T-helper 17 cell (primary cell): ENCODE measurements at places on chromosomes 5 and 9.

- H3K27me3 ChIP-seq: no peaks in the 10 kb centered on the region
- peaks cover 3% of the 10 kb centered on the region for H3K4me1 ChIP-seq
- H3K4me3 ChIP-seq: no peak overlapping the region
- no peak for DNase-seq
Measured at GRCh38 chr5:134460551-134460950, 48.9 kb upstream of the CDKN2AIPNL start.

GRCh38 chr5:94239266-94239665 lies 379.1 kb downstream of the KIAA0825 start:
- no peaks in the 10 kb centered on the region for H3K4me1 ChIP-seq
- no peaks in the 10 kb centered on the region for H3K36me3 ChIP-seq
- no peak overlapping the region for H3K4me3 ChIP-seq
- H3K27ac ChIP-seq: no peak overlapping the region
- no peaks in the 10 kb centered on the region for H3K27me3 ChIP-seq

GRCh38 chr5:164253764-164254163 lies 748.3 kb downstream of the MAT2B start:
- no peaks in the 10 kb centered on the region for H3K36me3 ChIP-seq
- H3K4me1 ChIP-seq: no peaks in the 10 kb centered on the region
- H3K4me3 ChIP-seq: no peak overlapping the region

- H3K4me1 ChIP-seq: peaks cover 3% of the 10 kb centered on the region
- DNase-seq: no peak
- H3K4me3 ChIP-seq: no peak overlapping the region
- no peaks in the 10 kb centered on the region for H3K36me3 ChIP-seq
- no peak overlapping the region for H3K27ac ChIP-seq
- H3K27me3 ChIP-seq: peaks cover under 1% of the 10 kb centered on the region
Measured at GRCh38 chr5:31894141-31894540, 255.2 kb downstream of the PDZD2 start.

GRCh38 chr5:82374637-82375036 lies 96.5 kb upstream of the RPS23 start:
- no peak overlapping the region for H3K27ac ChIP-seq
- H3K4me1 ChIP-seq: no peaks in the 10 kb centered on the region
- no peaks in the 10 kb centered on the region for H3K36me3 ChIP-seq
- H3K4me3 ChIP-seq: no peak overlapping the region
- no peak for DNase-seq

DNA sequence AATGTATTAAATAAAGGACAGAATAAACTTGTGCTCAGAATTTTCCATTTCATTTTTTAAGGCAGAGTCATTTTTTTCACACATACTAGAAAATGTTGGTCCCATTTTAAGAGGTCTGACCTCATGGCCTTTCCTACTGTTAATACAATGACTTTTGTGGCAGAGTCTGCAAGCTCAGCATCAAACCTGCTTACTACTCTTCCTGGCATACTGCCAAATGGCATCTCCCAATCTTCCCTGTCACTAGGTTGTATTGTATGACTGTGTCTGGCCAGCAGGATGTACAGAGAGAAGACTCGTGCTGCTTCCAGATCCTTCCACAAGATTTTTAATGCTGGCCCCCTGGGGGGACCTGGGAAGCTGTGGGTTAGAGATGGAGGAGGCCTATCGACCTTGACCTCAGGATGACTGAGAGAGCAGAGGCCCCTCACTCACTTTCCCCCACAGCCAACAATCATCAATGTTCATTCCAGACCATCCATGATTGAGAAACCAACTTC lies 64.7 kb downstream of the BARX1 start:
- no peaks in the 10 kb centered on the region for H3K4me1 ChIP-seq
- no peak overlapping the region for H3K4me3 ChIP-seq
- H3K36me3 ChIP-seq: peaks cover 2% of the 10 kb centered on the region
- no peak overlapping the region for H3K27ac ChIP-seq

DNA sequence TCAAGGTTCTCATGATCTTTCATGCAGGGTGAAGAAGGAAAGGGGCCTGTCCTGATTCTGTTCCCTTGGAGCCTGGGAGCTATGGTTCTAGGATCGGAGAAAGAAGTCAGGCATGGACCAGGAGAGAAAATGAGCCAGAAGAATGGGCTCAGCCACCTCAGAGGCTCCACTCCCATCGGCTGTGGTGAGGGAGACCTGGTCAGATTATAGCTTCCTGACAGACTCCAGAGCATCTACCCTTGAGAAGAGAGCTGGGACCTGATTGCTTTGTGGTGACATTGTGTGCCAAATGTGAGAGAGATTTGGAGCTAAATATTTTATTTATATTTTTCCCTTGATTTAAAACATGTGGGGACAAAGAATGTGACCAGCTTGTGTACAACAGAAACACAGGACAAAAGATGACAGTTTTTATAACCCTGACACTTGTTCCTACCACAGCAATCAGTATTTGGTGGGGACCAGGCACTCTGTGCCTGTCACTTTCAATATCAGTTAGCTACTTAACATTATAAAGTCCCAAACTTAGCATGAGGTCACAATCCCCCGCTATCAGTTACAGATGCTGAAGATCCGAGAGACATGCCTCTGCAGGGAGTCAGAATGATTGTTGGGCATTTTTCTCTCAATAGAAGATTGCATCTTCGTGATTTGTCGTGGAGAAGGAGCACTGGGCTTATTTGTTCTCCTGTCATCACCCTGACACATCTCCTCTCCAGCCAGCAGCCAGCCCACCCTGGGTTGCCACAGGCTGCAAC lies 228.3 kb upstream of the ADAMTS16 start:
- H3K27me3 ChIP-seq: no peaks in the 10 kb centered on the region
- no peaks in the 10 kb centered on the region for H3K36me3 ChIP-seq
- no peaks in the 10 kb centered on the region for H3K4me1 ChIP-seq
- no peak overlapping the region for H3K4me3 ChIP-seq
- H3K27ac ChIP-seq: no peak overlapping the region

DNA sequence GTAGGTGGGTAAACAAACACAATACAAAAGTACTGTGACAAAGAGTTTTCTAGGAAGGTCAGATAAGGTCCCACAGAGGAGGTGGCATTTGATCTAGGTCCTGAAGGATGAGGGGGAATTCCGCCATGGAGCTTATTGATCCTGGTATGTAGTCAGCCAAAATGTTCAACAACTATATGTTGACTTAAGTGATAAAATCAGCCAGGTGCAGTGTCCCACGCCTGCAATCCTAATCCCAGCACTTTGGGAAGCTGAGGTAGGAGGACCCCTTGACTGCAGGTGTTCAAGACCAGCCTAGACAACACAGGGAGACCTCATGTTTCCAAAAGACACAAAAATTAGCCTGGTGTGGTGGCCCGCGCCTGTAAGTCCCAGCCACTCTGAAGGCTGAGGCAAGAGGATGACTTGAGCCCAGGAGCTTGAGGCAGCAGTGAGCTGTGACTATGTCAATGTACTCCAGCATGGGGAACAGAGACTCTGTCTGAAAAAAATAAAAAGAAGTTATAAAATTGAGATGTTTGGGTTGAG lies 46.4 kb upstream of the PLIN2 start:
- no peaks in the 10 kb centered on the region for H3K36me3 ChIP-seq
- H3K4me1 ChIP-seq: peaks cover 21% of the 10 kb centered on the region
- no peak overlapping the region for H3K4me3 ChIP-seq
- no peak for DNase-seq

- H3K36me3 ChIP-seq: no peaks in the 10 kb centered on the region
- DNase-seq: no peak
- H3K4me1 ChIP-seq: no peaks in the 10 kb centered on the region
- no peak overlapping the region for H3K4me3 ChIP-seq
Measured at GRCh38 chr5:105238561-105238960, 1676.0 kb upstream of the NUDT12 start.

GRCh38 chr5:173645437-173645807 lies 29.0 kb upstream of the BOD1 start:
- H3K36me3 ChIP-seq: no peaks in the 10 kb centered on the region
- DNase-seq: no peak
- H3K4me3 ChIP-seq: no peak overlapping the region
- no peak overlapping the region for H3K27ac ChIP-seq

GRCh38 chr9:124429530-124429867 lies 14.3 kb upstream of the PSMB7 start:
- no peak overlapping the region for H3K4me3 ChIP-seq
- no peak overlapping the region for H3K27ac ChIP-seq
- H3K36me3 ChIP-seq: no peaks in the 10 kb centered on the region
- H3K4me1 ChIP-seq: no peaks in the 10 kb centered on the region
- H3K27me3 ChIP-seq: peaks cover 4% of the 10 kb centered on the region
- DNase-seq: no peak

- peaks cover 2% of the 10 kb centered on the region for H3K4me1 ChIP-seq
- peaks cover 20% of the 10 kb centered on the region for H3K27me3 ChIP-seq
- no peak overlapping the region for H3K27ac ChIP-seq
- no peak for DNase-seq
- H3K36me3 ChIP-seq: no peaks in the 10 kb centered on the region
Measured at GRCh38 chr9:109817146-109817845, 37.3 kb downstream of the PALM2AKAP2 start.

GRCh38 chr5:73979321-73979720 lies 353.3 kb downstream of the ARHGEF28 start:
- no peak overlapping the region for H3K4me3 ChIP-seq
- no peaks in the 10 kb centered on the region for H3K4me1 ChIP-seq
- no peak overlapping the region for H3K27ac ChIP-seq
- H3K27me3 ChIP-seq: peaks cover 49% of the 10 kb centered on the region

GRCh38 chr9:109735801-109736200 lies 44.2 kb upstream of the PALM2AKAP2 start:
- H3K4me1 ChIP-seq: no peaks in the 10 kb centered on the region
- no peak overlapping the region for H3K27ac ChIP-seq
- DNase-seq: no peak
- H3K4me3 ChIP-seq: no peak overlapping the region

DNA sequence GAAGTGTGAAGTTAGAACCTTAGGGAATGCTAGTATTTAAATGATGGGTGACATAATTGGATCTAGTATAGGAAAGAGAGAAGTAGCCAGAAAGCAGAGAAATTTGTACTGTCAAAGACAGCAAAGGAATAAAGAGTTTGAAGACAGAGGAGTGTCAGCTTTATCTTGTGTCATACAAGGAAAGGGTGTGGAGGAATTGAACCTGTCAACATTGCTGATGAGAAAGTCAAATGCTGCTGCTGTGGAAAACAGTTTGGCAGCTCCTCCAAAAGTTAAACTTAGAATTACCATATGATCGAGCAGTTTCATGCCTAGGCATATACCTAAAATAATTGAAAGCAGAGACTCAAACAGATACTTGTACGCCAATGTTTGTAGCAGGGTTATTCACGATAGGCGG lies 63.7 kb downstream of the DENND4C start:
- no peaks in the 10 kb centered on the region for H3K27me3 ChIP-seq
- H3K27ac ChIP-seq: peak overlapping the region; percentile 60
- no peak for DNase-seq
- peaks cover 11% of the 10 kb centered on the region for H3K4me1 ChIP-seq

GRCh38 chr5:146007270-146007669 lies 70.9 kb downstream of the SH3RF2 start:
- no peaks in the 10 kb centered on the region for H3K36me3 ChIP-seq
- H3K27ac ChIP-seq: no peak overlapping the region
- peaks cover 4% of the 10 kb centered on the region for H3K27me3 ChIP-seq

DNA sequence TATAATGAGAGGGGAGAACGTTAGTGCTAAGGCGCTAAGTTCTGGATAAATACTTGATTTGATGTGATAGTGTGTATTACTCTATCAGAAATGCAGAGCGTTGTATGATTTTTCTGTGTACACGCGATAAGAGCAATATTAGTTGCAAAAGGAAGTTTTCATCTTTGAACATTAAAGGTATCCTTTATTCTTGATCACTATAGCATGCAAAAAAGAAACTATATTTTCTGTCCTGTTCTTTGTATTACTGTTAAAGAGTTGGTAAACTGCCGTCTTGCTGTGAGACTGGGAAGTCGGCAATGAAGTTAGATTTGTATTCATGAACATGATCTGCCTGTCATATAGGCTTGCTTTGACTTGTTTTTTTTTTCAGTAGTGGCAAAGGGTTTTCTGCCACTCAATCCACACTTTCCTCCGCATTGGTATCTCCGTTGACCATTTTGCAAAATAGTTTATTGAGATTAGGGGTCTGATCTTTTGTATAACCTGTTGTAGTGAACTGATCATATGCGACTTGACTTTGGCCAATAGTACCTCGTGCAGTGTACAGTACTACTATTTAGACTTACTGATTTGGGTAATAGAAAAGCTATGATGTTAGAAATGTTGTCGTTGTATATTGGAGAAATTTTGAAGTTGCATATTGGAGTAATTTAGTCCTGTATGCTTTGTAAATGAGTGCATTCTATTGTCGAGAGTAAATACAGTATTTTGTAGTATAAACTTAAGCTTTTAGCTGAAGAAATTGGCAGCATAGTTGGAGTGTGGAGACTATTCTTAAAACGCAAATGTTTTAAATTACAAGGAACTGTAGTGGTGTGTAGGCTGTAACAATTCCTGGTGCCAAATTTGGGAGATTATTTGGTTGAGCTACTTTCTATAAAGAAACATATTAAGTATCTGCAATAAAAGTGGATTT lies 1.7 kb downstream of the DENND4C start:
- H3K27ac ChIP-seq: no peak overlapping the region
- H3K27me3 ChIP-seq: no peaks in the 10 kb centered on the region
- H3K36me3 ChIP-seq: no peaks in the 10 kb centered on the region
